Nephron progenitor cell (in vitro differentiated cells): ENCODE measurements at places on chromosomes 12 and 14.
A peak's percentile ranks its signal among the peaks of the same experiment; 100 is the strongest.

DNA sequence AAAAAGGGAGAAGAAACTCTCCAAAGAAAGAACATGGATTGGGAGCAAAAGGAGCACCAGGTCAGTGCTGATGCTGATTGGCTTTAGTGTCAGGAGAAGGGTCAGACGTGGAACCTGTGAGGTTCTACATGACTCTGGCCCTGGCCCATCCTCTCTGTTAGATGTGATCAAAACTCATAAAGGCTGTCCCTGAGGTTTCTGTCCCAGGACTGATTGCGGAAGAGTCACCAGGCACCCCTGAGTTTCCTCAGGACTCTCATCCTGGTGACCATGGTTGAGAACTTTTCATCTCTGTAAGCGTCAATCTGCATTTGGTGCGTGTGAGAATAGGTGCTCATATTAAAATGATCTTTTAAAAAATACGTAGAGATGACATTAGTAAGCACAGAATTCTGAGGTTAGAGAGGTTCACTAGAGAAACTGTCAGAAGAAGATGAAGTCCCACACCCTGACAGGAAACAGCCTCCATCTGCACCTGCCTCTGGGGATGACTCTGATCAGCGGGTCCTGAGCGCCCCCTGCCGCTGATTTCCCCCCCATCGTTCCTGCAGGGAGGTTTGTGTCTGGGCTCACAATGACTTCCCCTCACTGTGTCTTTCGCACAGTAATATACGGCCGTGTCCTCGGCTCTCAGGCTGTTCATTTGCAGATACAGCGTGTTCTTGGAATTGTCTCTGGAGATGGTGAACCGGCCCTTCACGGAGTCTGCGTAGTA lies 741.8 kb downstream of the TMEM121 start:
- no peak for DNase-seq

DNA sequence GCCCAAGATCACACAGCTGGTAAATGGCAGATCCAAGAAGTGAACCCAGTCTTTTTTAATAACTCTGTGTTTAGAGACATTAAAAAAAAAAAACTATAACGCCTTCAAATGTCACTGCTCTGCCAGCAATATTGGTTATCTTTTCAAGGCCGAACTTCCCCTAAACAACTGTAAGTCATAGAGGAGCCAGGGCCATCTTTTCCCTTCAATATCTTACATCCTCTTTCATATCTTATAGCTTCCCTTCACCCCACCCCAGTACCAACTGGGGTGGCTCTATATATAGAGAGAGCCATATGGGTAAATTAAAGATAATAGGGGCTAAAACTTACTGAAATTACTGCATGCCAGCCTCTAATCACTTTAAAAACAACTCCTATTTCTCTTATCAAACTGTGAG lies 100.2 kb downstream of the STAB2 start:
- DNase-seq = no peak

- DNase-seq = peak; percentile 11
Observed at GRCh38 chr12:106759526-106760183, 14.8 kb upstream of the RIC8B start.

GRCh38 chr12:30913323-30913722 lies 13.2 kb upstream of the TSPAN11 start:
- no peak for DNase-seq

DNA sequence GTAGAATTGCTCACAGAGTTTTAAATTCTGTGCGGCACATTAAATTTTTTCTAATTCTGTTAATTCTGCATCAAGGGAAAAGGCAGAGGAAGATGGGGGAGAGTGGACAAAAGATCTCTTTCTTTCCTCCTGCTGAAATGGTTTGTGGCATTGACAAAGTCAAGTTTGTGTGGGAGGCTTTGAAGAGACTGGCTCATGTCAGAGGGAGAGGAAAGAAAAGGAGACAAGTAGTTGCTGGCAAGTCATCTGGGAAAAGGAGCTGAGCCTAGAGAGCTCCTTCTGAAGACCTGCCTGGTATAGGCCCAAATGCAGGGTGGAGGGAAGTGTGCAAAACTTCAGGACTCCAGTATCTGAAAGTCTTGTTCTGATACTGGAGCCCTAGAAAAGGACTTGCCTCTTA lies 36.3 kb downstream of the TTLL5 start:
- no peak for DNase-seq

DNA sequence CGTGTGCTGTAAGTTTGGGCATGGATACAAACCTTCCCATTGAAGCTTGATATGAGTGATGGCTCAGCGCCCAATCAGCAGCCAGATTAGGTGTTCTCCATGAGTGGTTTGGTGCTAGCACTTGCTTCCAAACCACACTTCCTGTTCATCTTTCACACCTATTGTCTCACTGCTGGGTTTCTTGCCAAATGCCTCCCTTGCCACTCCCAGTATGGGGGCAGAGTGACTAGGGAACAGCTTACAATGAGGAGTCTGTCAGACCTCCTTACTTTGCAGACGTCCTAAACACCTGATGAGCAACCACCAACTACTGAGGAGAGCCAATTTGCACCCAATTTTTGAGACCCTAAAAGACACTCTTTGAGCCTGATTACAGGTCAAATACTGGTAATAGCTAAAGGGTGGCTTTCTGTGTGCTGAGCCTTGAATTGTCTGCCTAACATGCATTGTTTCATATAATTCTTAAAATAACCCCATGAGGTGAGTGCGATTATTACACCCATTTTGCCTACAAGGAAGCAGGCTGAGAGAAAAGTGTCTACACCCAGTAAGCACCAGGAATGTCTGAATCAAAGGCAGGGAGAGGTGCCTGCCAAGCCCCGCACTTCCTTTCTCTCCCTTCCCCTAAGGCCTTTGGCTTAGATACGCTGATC lies 48.4 kb upstream of the FOS start:
- DNase-seq = no peak

DNA sequence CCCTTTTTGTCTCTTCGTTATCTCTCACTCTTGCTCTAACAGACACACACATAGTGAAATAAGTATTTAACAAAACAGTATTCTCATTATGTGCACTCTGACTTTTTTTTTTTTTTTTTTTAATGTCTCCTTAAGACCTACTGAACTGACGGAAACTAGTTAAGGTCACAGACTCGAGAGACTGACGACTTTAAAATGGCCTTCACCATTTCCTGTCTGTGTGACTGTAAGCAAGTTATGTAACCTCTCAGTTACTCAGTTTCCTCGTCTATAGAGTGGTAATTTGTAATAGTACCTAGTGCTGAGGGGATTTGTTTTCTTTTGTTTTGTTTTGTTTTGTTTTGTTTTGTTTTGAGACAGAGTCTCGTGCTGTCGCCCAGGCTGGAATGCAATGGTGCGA lies 284.8 kb downstream of the FBXL14 start:
- DNase-seq = no peak

DNA sequence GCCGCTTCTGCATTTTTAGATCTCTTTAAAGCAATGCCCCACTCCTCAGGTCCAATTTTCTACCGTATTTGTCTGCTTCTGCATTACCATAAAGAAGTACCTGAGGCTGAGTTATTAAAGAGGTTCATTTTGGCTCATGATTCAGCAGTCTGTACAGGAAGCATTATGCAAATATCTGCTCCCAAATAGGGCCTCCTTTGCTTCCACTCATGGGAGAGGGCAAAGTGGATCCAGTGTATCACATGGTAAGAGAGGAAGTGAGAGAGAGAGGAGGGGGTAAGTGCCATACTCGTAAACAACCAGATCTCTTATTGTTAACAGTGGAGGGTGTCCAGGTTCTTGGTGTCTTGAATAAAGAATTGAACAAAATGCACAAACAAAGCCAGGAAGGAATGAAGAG lies 316.1 kb upstream of the SEL1L start:
- DNase-seq = no peak

DNA sequence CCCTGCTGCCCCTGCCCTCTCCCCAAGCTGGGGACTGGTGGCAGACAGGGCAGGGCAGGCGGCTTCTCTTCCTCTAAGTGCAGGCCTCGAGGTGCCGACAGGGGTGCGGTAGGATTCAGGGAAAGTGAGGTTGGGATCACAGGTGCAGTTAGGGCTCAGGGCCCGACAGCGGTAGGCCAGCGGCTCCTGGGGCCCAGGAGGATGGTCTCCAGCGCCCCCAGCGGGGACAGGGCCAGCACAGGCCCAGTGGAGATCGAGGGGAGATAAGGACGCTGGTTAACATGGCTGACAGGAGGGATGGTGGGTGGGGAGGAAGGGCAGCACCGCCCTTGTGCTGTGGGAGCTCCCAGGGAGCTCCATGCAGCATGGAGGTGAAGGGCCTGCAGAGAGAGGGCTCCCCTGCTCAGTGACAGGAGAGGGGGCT lies 935 bp upstream of the CRIP1 start:
- DNase-seq = peak; percentile 76

GRCh38 chr14:102977475-102977874 lies 55.0 kb downstream of the AMN start:
- DNase-seq = no peak

DNA sequence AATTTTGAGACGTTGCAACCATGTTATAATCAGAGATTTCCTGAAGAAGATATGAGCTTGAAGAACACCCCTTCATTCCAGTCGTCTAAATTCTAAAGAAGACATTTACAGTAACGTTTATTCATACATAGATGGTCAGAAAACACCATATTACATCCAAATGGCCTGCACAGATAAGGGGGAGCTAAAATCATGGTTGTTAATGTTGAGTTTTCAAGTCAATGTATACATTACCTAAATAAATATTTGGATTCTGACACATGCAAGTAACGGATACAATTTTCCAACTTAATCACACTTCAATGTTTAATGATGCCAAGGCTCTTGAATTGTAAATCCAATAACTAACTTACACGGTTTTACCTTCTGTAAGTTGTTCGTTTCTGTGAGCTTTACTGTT lies 318.4 kb downstream of the SLC6A15 start:
- no peak for DNase-seq

GRCh38 chr12:91608542-91608941 lies 425.9 kb upstream of the DCN start:
- no peak for DNase-seq

- no peak for DNase-seq
Observed at GRCh38 chr12:42859612-42860011, 270.1 kb upstream of the PRICKLE1 start.

GRCh38 chr12:115191342-115191741 lies 507.4 kb upstream of the TBX3 start:
- no peak for DNase-seq

DNA sequence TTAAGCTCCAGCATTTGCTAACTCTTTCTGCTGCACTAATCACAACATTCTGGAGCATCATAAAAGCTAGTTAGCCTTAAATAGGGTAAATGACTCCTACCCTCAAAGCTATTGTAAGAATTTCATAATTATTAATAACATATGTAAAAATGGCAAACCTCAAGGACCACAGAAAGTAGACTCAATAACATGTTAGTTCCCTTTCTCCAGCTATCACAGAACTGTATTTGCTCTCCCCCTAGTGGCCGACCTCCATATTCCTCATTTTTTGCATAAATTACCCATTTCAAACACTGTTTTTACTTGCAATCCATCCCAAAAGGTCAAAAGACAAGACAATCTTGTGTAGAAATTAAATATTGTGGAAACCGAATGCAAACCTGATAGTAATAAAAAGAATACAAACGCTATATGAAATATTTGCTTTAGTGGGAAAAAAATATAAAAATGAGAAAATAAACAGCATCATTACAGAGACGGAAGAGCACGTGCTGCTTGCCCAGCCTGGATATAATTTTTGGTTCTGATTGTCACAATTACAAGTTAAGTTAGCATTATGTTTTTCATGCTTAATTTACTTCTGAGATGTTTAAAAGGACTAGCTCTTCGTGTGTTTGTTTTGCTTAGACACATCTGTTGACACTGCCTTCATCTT lies 97.9 kb downstream of the RERGL start:
- peak; percentile 52 for DNase-seq

DNA sequence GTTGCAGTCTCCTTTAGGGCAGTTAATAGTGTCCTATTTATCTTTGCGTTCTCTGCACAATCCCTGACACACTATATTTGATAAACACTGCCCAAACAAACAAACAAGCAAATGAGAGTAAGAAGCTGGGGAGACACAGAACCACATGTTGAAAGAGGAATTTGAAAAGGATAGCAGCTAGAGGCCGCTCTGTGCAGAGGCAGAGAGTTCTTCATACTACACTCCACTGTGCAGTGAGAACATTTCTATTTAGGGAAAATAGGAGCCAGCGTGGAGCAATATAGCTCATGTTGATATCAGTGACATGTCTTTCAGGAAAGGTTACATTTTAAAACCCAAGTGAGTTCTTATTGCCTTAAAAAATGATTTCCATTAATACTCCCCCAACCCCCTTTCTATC lies 140.3 kb upstream of the SEL1L start:
- DNase-seq = no peak

- DNase-seq = no peak
Observed at GRCh38 chr14:19754172-19754571, 10.8 kb downstream of the OR4Q3 start.

GRCh38 chr12:49984476-49985359 lies 12.0 kb downstream of the AQP6 start:
- no peak for DNase-seq

GRCh38 chr12:52252728-52253343 lies 19.8 kb downstream of the KRT7 start:
- no peak for DNase-seq

GRCh38 chr14:81366214-81366613 lies 33.9 kb downstream of the STON2 start:
- DNase-seq = no peak

DNA sequence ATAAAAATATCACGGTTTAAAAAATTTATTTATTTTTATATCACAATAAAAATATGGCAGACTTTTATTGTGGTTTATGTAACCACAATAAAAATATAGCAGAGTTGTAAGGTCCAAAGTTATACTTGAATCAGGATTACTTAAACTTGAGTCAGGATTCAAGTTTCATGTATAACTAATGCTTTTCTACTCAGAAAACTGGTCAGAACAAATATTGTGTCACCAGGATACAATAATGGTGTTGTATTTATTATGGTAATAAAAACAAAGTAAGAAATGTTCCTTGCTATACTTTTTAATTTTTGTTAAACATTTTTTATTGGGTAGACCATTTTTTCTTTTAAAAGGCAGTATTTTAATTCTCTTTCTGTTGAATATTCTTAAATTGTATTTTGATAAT lies 29.2 kb upstream of the EPS8 start:
- DNase-seq = no peak

- DNase-seq = no peak
Observed at GRCh38 chr12:40107803-40108620, 2.1 kb upstream of the SLC2A13 start.

- no peak for DNase-seq
Observed at GRCh38 chr14:100286484-100287191, 19.6 kb downstream of the SLC25A29 start.

DNA sequence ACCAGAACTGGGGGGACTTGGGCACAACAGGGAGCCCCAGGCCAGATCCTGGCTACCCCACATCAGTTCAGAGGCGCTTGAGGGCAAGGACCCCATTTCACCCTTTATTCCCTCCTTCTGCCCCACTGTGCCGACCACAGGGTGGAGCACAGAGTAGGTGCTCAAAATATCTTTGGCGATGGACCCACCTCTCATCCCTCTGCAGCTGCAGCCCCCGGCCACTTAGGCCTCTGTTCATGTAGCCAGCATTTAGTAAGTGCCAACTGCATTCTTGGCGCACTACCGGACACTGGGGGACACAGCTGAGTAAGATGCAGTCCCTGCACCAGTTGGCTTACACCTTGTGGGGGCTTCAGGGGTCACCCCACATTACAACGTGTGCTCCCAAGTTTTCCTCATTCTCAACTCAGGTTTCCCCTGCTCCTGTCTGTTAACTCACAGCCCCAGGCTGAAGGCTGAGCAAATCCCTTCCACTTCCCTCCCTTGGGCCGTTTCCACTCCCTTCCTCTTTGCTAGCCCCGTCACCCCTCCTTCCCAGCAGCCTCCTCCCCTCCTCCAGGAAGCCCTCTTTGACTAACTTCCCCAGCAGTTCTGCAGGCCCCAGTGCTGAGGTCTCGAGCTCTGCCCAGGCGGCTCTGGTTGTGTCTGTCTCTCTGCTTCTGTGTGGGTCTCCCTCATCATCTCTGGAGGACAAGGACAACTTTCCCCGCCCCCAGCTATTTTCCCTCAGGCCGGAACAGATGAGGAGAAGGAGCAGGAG lies 26.5 kb downstream of the KRT80 start:
- no peak for DNase-seq
